ENCODE measurements at places on chromosomes 2 and 18.

DNA sequence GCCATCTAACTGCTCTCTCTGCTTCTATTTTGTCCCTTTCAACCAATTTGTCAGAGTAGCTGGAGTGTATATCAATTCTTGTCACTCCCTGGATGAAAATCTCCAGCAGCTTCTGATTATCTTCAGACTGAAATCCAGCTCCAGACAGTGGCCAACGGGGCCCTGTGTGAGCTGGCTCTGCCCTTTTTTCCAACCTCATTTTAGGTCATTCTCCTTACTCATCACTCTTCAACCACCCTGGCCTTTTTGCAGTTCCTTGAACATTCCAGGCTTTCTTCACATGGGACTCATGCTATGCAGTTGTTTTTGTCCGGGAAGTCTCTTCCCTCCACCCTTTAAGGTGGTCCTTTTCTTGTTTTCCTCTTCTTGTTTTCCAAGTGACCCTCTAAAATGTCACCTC, 15.4 kb upstream of the FAP start:
- H3K36me3 ChIP-seq: no peaks in the 10 kb centered on the region
- H3K4me3 ChIP-seq: no peak overlapping the region
- H3K4me1 ChIP-seq: no peaks in the 10 kb centered on the region
- DNase-seq: no peak
- no peaks in the 10 kb centered on the region for H3K27me3 ChIP-seq
- H3K27ac ChIP-seq: peak overlapping the region; percentile 2

DNA sequence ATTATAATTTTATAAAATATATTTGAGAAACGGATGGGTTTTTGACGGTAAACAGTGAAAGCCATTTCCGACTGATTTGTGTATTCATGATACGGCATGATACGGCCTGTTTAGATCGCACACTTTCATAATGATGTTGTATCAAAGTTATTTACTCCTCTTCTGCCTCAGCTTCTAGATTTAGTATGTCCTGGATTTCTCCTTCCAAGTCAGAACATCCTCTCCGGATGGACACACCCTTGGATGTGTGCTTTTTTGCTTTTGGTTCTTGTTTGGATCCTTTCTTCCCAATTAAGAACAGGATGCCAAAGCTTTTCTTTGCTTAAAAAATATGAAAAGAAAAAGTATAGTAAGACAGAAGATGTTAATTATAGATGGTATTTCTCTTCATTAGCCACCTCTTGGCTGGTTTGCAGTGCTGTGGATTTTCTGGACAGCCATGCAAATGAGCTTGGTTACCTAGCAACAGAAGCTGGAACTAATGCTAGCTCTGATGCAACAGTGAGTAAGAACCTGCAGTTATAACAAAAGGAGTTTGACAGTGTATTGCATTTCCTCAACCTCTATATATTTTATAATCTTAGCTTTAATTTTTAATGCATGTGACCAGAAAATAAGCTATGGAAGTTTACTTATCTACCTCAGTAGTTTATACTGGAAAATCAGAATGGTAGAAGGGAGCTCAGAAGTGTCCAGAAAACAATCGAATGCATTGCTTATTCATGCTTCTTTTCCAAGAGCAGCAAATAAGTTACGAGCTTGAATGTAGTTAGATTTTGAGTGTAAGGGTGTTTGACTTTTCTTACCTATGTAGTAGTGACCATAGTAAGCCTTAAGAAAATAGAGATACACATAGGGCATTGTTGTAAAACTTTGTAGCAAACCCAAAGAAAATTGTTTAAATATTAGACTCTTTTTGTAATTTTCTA, 27.9 kb downstream of the RMND5A start:
- H3K4me3 ChIP-seq: no peak overlapping the region
- no peak overlapping the region for H3K27ac ChIP-seq
- no peaks in the 10 kb centered on the region for H3K36me3 ChIP-seq
- no peak for DNase-seq

DNA sequence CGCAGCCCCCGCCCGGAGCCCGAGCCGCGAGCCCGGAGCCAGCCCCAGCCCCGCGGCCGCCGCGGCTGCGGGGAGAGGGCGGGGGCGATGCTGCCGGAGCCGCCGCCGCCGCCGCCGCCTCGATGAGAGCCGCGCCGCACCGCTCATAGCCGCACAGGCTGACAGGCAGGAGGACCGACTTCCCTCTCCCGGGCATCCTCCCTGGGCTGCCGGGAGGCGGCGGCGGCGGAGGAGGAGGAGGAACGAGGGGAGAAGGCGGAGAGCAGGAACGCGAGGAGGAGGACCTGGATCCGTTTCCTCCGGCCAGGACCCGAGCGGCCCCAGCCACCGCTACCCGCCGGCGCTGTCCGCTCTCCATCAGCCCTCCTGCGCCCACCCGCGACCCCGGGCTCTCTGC, 370 bp downstream of the KLHL29 start:
- no peak for DNase-seq
- no peaks in the 10 kb centered on the region for H3K36me3 ChIP-seq
- H3K4me3 ChIP-seq: peak overlapping the region; percentile 74
- peaks cover 13% of the 10 kb centered on the region for H3K27me3 ChIP-seq
- H3K4me1 ChIP-seq: no peaks in the 10 kb centered on the region

DNA sequence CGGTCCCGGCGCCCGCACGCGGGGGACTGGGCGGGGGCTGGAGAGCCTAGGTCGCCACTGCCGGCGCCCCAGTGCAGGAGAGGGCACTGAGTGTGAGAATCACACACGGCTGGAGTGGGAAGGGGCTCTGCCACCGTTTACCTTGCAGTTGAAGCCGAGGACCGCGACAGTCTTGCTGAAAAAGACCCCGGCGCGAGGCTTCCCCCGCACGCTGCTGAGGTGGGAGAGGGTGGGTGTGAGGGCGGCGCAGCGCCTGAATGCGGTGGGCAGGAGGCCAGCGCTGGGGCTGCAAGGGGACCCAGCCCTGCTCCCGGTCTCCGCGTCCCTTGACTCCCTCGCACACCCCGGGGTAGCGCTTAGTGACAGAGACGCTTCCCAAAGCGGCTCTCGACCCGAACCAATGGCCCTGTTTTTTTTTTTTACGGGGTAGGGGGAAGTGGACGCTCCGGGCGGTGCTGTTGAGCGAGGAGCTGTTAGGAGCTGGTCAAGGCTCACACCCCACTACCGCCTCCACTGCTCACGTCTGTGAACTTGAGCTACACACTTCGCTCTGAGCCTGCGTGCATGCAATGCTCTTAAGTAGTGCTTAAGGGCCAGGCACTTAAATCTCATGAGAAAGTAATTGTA, 794 bp downstream of the NOTO start:
- H3K27ac ChIP-seq: no peak overlapping the region
- DNase-seq: no peak
- H3K4me3 ChIP-seq: peak overlapping the region; percentile 35
- no peaks in the 10 kb centered on the region for H3K4me1 ChIP-seq
- no peaks in the 10 kb centered on the region for H3K36me3 ChIP-seq

- no peak overlapping the region for H3K27ac ChIP-seq
- no peaks in the 10 kb centered on the region for H3K4me1 ChIP-seq
- DNase-seq: no peak
- H3K36me3 ChIP-seq: no peaks in the 10 kb centered on the region
These were observed 389.1 kb downstream of the NYAP2 start for GRCh38 chr2:225788571-225789094.

DNA sequence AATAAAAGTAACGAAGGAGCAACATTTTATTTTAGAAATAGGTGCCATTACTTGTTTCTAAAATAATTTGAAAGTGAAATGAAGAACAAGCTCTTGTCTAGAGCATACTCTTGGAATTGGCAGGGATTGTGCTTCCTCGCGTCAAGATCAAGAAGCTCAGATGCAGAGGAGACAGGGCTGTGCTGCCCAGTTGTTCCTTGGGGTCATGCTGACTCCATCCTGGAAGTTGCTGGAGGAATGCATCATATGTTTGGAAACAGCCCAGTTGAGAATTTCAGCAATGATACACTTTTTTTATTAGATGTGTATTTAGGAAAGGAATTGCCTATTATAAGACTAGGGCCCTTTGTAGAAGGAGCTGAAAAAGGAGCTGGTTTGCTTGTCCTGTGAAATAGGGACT, 17.2 kb downstream of the LTBP1 start:
- no peak overlapping the region for H3K4me3 ChIP-seq
- no peak for DNase-seq
- no peak overlapping the region for H3K27ac ChIP-seq
- H3K4me1 ChIP-seq: no peaks in the 10 kb centered on the region
- no peaks in the 10 kb centered on the region for H3K27me3 ChIP-seq

DNA sequence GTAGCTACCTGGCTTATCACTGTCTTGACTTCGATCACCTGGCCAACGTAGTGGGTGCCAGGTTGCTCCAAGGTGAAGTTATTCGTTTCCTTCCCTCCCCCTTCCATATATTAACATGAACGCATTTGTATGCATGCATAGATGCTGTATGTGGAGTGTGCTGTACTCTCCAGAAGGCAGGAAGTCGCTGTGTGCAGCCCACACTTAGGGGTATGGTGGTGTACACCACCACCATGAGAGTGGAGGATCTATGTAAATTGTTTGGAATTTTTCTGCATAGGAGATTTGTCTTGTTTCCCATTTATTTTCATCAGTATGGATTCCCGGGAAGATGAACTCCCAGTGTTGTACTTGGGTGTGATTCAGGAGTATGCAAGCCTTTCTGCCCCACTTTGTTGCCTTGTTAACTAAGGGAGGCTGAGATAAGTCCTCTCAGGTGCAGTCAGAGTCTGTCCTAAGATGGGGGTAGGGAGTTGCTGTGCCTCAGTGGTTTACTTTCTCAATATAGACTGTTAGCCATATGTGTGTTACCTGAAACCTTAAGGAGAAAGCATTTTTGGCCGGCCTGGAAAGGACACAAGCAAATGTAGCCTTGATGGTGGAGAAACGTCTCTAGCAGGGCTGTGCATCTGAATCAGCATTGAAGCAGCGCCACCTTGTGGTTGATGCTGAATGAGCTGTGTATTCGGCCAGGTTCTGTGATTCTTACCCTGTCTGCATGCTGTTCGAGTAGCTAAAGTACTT, 149.8 kb downstream of the TANC1 start:
- no peak overlapping the region for H3K4me3 ChIP-seq
- DNase-seq: peak; percentile 92
- H3K27me3 ChIP-seq: no peaks in the 10 kb centered on the region
- H3K27ac ChIP-seq: no peak overlapping the region
- peaks cover 16% of the 10 kb centered on the region for H3K4me1 ChIP-seq
- H3K36me3 ChIP-seq: no peaks in the 10 kb centered on the region

- no peaks in the 10 kb centered on the region for H3K36me3 ChIP-seq
- H3K27ac ChIP-seq: no peak overlapping the region
- no peaks in the 10 kb centered on the region for H3K4me1 ChIP-seq
- DNase-seq: no peak
- H3K27me3 ChIP-seq: no peaks in the 10 kb centered on the region
These were observed 345.5 kb downstream of the TNS1 start for GRCh38 chr2:217657252-217657651.
